ENCODE measurements at places on chromosomes 12 and 14.

- no peak overlapping the region for H3K4me3 ChIP-seq
- no peaks in the 10 kb centered on the region for H3K27me3 ChIP-seq
- DNase-seq: no peak
- H3K36me3 ChIP-seq: no peaks in the 10 kb centered on the region
- no peaks in the 10 kb centered on the region for H3K4me1 ChIP-seq
- H3K27ac ChIP-seq: no peak overlapping the region
These were observed 23.5 kb upstream of the NEDD1 start for GRCh38 chr12:96883571-96883970.

DNA sequence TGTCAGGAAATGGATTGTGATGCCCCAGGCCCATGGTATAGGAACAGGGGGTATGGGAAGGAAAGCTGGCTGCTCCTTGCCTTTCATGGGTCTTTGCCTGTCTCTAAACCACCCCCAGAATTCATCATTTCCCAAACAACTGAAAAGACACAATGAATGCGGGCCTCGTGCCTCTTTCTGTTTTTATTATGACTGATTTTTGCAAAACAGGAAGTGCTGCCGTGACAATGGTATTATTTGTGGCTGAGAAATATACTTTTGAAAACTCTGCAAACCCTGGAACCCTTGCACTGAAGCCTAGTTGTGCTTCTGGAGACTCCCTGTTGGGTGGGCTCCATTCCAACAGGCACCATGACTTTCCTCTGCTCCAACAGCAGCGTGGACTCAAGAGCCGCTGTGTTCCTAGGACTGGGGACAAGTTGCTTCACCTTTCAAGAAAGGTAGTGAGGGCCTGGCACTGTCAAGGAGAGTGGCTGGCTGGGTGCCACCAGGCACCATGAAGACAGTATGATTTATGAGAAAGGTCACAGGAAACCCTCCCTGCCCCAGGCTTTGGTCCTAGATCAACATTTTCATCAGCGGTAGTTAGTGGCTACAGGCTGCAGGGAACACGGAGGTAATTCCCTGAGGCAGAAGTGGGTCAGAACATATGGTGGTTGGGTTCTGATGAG, 4.8 kb upstream of the DGLUCY start:
- H3K27me3 ChIP-seq: no peaks in the 10 kb centered on the region
- DNase-seq: peak; percentile 85
- peaks cover 7% of the 10 kb centered on the region for H3K4me1 ChIP-seq
- H3K4me3 ChIP-seq: no peak overlapping the region
- peak overlapping the region; percentile 84 for H3K27ac ChIP-seq

GRCh38 chr12:27572486-27573255, 48.7 kb downstream of the PPFIBP1 start:
- H3K4me1 ChIP-seq: no peaks in the 10 kb centered on the region
- H3K27me3 ChIP-seq: no peaks in the 10 kb centered on the region
- peak overlapping the region; percentile 1 for H3K27ac ChIP-seq
- no peak overlapping the region for H3K4me3 ChIP-seq
- DNase-seq: no peak

DNA sequence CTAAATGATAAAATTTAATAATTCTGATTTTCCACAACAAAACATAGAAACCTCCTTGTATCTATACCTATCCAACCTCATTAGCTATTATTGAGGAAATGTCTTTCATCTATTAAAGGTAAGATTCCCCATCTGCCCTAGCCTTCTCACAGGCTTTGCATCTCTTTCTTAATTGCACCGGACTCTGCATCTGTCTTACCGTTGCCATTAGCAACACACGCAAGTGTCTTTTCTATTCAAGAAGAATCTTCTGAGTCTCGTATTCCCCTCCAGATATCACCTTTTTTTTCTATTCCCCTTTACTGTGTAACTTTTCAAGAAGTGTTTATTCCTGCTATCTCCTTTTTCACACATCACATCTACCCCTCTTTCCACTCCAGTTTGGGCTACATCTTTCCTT, 500.0 kb downstream of the NOVA1 start:
- no peak overlapping the region for H3K4me3 ChIP-seq
- no peaks in the 10 kb centered on the region for H3K4me1 ChIP-seq
- no peak overlapping the region for H3K27ac ChIP-seq
- no peak for DNase-seq
- H3K27me3 ChIP-seq: no peaks in the 10 kb centered on the region

GRCh38 chr12:79162147-79162772, 297.7 kb downstream of the SYT1 start:
- H3K27ac ChIP-seq: no peak overlapping the region
- no peak overlapping the region for H3K4me3 ChIP-seq
- DNase-seq: no peak
- H3K36me3 ChIP-seq: no peaks in the 10 kb centered on the region
- no peaks in the 10 kb centered on the region for H3K4me1 ChIP-seq
- H3K27me3 ChIP-seq: no peaks in the 10 kb centered on the region
